ENCODE measurements at places on chromosomes 6 and 20.

GRCh38 chr6:25174678-25175077 is 104.5 kb upstream of the CARMIL1 start:
- DNase-seq = no peak

DNA sequence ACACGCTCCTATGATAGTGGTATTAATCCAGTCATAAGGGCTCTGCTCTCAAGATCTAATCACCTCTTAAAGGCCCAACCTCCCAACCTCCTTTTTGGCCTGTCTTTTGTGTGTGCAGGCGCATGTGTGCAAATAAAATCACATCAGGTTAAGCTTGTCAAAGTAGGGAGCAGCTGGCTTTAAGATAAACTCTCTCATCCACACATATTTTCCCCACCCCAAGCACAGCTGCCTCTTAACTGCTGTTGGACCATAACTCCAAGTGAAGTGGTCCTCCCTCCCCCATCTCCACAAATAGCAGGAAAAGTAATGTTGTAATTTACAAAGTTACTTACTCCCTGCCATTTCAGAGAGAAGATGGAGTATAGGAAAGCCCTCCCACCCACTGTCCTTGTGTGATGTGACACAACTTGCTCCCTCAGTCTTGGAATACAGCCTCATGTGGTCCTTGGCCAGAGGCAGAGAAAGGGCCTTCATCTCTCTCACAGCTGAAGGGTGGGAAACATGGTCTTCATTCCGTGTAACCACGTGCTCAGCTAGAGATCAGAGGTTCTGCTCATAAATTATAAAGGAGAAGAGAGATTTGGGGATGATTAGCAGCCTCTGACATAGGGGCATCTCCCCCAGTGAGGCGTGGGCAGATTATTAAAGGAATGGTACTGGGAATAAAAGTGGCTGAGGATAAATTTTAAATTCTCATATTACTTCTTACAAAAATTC is 74.8 kb upstream of the TPD52L1 start:
- DNase-seq = no peak

DNA sequence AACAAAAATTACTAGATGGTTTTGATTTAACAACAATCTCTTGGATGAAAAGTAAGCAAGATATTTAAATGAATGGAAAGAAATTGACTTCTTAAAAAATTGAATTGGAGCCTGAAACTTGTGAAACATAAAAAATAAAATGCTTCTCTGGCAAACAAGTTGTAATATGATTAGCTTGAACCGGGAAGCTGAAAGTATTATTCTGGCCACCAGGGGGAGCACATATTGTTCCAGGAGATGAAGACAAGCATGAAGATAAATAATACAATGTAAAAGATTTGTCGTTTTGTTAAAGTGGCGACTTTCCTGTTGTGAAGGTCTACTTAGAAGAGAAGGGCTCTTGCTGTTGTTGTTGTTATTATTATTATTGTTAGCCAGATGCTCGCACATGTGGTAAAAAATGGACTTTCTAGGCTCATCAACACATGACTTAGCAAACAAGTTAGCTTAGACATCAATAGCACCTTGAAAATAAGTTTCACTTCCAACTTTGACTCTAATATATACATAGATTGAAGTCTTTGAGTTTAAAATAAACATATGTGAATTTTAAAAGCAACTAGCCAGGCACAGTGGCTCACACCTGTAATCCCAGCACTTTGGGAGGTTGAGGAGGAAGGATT is 14.2 kb downstream of the PAX1 start:
- no peak for DNase-seq

- no peak for DNase-seq
Measured at GRCh38 chr20:43460172-43460829, 2.6 kb downstream of the SRSF6 start.

DNA sequence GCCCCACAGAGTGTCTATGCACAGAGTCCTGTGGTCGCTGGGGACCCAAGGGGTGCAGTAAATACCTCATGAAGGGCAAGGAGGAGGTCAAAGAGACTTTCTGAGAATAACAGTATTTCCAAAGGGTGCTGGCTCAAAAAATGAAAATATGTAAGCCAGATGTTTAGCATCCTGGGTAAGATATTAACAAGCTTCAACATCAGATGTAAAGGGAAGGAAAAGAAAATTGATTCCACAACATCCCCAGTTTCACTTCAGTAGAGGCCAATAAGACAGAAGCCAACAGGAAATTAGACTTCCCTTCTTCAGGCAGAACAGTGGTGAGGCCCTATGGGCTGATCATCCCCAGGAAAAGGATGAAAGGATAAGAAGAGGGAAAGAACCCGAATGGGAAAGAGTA is 434.7 kb downstream of the PRKN start:
- no peak for DNase-seq

- DNase-seq = no peak
Measured at GRCh38 chr6:144896289-144896688, 611.2 kb downstream of the UTRN start.

- no peak for DNase-seq
Measured at GRCh38 chr20:36467076-36467999, 74.0 kb upstream of the MYL9 start.

- no peak for DNase-seq
Measured at GRCh38 chr6:66900133-66901083, 1193.4 kb upstream of the EYS start.

DNA sequence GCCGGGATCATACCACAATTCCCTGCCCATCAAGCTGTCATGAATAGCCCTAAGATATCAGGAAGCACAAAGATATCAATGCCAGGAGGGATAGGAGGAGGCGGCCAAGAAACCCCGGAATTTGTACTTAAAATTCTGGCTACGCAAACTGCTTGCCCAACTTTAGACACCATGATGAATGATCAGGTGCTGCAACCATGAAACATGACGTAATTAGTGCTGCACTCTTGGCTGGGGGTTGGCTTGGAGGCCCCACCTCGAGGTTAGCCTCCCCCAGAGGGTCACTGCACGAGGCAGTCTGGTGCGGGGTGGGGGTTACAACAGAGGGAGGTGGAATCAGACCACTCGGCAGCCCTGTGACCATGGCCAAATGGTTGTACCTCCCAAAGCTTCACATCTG is 8.9 kb downstream of the SIRPA start:
- DNase-seq = no peak

DNA sequence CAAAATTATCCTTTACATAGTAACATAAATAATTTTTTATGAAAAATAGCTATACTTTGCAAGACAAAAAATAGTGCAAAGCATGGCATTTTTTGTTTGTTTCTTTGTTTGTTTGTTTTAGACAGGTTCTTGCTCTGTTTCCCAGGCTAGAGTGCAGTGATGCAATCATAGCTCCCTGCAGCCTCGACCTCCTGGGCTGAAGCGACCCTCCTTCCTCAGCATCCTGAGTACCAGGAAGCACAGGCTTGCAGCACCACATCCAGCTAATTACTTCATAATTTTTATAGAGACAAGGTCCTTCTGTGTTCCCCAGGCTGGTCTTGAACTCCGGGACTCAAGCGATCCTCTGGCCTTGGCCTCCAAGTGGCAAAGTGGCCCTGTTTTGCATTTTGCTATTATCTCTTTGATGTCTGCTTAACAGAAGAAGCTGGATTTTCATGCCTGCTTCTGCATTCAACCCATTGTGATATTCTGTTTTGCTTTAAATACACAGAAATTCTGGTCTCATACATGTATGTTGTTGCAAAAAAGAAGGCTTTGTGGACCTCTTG is 49.4 kb upstream of the ZMYND8 start:
- no peak for DNase-seq

- DNase-seq = no peak
Measured at GRCh38 chr6:125200941-125201340, 47.4 kb downstream of the TPD52L1 start.

DNA sequence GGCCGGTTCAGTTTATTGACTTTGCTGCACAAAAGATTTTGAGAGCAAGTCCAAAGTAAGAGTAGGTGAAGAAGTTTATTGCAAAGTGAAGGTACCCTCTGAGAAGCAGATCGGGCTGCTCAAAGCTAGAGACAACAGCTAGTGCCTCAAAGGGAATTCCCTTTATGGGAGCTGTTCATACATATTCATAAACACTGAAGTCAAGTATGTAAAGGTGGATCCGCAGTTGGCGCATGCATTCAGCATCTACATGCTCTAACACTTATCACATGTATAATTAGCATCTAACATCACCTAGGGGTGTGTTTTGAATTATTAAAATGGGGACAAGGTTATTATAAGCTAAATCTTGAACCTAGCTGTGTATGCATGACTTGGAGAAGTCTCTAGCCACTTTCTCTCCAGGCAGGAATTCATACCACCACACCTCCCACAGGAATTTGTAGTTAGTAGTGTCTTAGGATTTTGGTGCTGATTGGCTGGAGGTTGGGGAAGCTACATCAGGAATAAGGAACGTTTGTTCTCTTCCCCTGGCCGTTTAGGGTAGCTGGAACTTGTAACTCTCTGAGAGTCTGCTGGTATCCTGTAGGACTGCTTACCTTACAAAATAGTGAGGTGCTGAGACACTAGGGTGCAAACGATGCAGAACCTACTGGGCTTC is 1633.9 kb downstream of the GRIK2 start:
- no peak for DNase-seq

DNA sequence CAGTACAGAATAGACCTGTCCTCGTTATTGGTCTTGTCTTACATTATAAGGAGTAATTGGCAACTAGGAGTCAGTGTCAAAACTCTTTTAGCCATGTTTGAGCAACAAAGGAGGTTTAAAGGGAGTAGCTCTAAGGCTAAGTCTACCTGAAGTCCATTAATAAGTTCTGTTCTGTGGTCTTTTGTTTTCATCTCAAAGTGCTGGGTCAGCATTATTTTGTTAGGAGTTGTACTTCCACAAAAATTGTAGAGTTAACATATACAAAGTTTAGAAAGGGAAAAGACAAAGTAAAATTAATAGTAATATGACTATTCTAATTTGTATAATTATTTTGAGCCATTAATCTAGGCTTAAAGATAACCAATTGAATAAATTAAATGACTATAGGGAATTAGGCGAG is 12.7 kb upstream of the SENP6 start:
- DNase-seq = no peak

GRCh38 chr6:77363702-77364101 is 99.6 kb downstream of the HTR1B start:
- no peak for DNase-seq

DNA sequence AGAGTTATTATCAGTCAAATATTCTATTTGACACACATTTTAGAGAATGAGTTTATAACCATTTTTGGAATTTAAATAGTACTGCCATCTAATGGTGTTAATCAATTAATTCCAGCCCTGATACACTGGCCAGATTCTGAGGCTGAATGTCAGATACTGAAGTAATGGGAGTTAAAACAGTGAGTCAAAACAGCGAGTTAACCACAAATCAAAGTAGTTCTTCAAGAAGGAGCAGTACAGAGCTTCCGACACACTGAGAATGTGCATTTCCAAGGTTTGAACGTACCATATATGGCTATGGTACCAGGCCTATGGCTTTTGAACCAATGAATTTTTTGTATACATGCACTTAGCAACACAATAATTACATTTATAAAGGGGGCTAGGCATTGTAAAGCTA is 11.3 kb upstream of the CEP43 start:
- DNase-seq = no peak

DNA sequence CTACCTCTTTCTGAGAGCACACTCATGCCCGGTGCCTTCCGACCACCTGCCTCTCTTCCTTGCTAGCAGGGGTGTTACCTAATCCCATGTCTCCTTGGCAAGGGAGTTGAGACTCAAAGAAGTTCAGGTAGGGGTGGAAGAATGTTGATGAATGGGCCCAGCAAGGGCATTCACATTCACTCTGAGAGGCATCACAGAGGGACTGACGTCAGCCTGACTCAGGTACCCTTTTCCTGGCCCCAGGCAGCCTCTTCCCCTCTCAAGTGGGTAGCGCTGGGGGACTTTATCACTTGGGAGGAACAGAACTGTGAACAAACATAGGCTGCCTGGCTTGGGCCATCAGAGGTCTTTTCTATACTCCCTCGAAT is 35.3 kb downstream of the HM13 start:
- no peak for DNase-seq

DNA sequence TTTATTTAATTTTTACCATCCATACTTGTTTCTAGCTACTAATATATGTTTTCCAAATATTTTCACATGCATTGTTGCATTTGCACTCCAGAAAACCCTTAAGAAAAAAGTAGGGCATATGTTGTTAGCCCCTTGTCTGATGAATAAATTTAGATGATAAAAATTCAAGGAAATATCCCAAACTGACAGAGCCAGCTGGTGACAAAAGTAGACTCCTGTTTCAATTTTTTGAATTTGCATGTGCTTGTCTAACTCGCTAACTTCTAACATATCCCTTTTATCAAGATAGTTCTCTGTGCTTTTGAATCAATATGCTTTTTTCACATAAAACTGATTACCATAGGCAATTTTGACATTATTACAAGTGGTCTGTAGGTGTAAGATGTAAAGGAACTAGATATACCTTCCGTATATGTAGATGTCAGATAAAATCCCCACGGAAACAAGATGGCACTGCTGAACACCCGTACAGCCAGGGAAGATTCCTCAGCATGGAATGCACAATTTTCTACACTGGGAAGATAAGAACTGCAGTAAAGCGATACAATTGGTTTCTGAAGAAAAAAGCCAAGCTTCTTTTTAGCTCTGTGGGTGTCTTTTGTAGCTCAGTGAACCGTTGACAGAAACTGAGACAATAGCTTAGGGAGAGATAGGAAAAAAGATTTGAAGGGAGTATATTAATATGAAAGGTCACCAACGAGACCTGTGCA is 437.6 kb upstream of the RNF217 start:
- DNase-seq = no peak

DNA sequence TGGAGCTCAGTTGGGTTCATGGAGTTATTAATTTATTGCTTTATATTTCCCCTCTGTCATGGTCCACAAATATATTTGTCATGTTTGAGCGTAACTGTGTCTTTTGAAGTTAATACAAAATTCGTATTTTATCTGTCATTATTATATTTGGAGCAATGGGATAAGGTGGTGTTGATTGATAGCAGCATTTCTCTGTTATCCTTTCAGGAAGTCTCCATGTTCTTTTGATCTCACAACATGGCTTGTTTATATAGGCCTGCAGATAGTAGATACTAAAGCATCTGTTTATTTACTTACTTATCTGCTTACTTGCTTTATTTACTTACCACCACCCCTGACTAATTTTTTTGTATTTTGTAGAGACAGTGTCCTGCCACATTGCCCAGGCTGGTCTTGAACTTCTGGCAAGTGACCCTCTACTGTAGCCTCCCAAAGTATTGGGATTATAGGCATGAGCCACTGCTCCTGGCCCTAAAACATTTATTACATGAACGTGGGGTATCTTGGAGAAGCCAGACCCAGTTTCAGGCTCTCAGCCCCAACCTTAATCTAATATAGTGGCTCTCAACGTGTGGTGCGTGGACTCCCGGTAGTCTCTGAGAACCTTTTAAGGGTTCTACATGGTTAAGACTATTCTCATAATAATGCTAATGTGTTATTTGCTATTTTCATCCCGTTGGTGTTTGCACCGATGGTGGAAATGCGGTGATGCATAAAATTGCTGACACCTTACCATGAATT is 104.2 kb downstream of the NCOA3 start:
- no peak for DNase-seq

- no peak for DNase-seq
Measured at GRCh38 chr6:135346747-135347146, 150.8 kb downstream of the AHI1 start.

DNA sequence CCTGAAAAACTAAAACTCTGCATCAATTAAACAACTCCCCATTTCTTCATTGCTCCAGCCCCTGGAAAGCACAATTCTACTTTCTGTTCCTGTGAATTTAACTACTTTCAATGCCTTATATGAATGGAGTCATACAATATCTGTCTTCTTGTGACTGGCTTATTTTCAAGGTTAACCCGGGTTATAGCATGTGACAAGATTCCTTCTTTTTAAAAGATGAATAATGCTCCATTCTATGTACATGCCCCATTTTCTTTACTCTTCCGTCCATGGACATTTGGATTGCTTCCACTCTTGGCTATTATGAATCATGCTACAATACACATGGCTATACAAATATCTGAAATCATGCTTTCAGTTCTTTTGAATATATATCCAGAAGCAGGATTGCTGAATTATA is 334.9 kb upstream of the ID4 start:
- DNase-seq = no peak

All from cerebellar nuclear complex (tissue), 1 donor.